GM12878 (cell line): ENCODE measurements at places on chromosomes 6 and 20.

DNA sequence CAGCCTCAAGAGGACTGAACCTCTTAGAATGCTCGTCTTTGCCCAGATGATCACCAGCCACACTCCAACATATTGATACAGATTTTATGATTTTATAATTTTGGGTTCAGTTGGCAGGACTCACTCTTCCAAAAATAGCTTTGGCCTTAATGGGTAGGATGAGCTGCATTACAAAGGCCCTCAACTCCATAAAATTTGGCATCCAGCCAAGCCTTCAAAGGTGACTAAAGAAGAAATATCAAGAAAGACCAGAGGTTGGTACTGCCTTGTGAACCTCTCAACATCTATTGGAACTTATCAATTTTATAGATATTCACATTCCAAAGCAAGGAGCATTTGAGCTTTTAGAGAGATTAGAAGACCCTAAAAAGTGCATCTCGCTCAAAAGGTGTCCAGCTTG lies 48.4 kb upstream of the SNAP25 start:
- DNase-seq, result no peak

DNA sequence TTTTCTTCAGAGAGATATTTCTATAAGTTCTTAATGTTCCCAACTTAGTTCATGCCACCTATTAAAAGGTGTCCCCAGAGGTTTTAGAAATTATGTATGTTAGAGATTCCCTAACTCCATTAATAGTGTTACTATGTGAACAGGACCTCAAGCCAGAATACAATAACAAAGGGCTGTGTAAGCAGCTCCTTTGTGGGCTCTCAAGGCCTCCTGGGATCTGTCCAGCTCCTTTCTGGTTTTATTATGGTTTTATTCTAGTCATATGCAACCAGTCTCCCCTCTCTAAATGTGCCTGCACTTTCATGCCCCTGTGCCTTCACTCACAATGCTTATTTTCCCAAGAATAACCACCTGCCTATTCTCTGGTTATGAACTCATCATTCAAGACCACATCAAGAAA lies 22.7 kb downstream of the NRSN1 start:
- no peak for DNase-seq

DNA sequence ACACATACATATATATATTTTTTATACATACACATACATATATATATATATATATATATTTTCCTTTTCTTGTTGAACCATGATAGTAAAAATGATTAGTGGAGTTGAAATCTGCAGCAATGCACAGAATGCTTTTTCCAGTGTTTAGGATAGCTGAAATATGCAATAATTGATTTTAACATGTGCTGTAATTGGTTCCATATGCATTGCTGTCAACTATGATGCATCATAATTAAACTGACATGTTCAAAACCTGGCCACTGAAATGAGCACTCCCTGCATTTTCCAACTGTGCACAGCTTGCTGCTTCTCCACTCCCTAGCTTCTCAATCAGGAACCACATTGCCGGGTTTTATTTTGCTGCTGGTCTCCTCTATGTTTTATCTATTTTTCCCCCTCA lies 358.3 kb downstream of the PAX1 start:
- DNase-seq, result no peak

- no peak for DNase-seq
Measured at GRCh38 chr6:161890133-161890831, 616.4 kb upstream of the AGPAT4 start.

- DNase-seq, result no peak
Measured at GRCh38 chr6:168221000-168221399, 98.6 kb downstream of the DACT2 start.

GRCh38 chr6:56686429-56686828 lies 43.7 kb upstream of the DST start:
- DNase-seq, result no peak

DNA sequence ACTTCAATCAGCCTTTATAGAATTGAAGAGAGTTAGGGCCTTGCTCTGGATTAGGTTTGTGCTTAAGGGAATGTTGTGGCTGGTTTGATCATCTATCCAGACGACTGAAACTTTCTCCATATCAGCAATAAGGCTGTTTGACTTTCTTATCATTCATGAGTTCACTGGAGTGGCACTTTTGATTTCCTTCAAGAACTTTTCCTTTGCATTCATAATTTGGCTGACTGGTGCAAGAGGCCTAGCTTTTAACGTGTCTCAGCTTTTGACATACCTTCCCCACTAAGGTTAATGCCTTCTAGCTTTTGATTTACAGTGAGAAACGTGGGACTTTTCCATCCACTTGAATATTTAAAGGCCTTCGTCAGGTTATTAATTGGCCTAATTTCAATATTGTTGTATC lies 461.8 kb downstream of the CDKAL1 start:
- no peak for DNase-seq

GRCh38 chr6:111747396-111747795 lies 125.9 kb downstream of the FYN start:
- no peak for DNase-seq

- DNase-seq, result no peak
Measured at GRCh38 chr20:63124092-63124781, 91.7 kb downstream of the YTHDF1 start.

DNA sequence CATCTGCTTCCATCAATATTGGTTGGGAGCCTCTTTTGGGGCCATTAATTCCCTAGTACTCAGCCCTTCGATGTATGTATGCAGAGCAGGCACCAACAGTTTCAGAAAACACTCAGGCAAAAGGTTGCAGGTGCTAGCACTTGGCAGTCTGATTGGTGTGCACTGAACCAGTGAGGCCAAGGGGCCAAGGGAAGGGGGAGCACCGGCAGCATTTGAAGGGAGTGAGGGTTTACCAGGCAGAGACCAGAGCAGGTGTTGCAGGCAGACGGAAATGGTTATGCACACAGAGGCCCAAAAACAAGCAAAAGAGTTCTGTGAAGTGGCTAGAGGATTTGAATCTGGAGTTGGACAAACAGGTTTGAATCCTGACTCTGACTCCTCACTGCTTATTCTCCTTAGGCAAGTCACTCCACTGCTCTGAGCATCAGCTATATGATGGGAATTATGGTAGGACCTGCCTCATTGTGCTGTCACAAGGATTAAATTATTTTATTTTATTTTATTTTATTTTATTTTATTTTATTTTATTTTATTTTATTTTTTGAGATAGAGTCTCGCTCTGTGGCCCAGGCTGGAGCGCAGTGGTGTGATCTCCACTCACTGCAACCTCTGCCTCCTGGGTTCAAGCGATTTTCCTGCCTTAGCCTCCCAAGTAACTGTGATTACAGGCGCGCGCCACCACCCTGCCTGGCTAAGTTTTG lies 58.1 kb upstream of the SHLD1 start:
- peak; percentile 86 for DNase-seq

DNA sequence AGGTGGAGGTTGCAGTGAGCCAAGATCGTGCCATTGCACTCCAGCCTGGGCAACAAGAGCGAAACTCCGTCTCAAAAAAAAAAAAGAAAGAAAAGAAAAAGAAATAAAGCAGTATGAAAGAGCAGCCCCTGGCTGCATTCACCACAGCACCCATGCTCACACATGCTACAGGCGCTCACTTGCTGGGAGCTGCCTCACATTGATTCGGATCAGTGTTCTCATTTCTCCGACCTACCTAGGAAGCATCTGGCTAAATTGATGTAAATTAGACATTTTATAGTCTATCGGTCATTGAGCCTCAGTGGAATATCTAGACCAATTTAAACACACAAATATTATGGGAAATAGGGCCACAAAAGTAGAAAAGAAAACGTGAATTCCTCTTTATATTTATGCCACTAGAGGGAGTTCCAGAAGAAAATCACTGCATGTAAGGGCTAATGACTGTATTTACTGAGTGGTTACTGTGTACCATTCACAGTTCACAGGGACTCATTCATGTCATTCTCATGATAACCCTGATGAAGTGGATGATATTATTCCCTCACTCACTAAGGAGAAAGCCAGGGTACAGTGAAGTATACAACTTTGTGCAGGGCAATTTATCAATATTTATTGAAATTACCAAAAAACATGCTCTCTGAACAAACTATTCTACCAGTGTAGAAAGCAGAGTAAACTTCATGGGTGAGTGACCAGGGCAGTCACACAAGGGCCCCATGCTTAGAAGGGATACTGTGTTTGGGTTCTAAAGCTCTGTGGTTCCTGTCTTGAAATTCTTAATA lies 5.3 kb upstream of the MOG start:
- DNase-seq, result no peak

DNA sequence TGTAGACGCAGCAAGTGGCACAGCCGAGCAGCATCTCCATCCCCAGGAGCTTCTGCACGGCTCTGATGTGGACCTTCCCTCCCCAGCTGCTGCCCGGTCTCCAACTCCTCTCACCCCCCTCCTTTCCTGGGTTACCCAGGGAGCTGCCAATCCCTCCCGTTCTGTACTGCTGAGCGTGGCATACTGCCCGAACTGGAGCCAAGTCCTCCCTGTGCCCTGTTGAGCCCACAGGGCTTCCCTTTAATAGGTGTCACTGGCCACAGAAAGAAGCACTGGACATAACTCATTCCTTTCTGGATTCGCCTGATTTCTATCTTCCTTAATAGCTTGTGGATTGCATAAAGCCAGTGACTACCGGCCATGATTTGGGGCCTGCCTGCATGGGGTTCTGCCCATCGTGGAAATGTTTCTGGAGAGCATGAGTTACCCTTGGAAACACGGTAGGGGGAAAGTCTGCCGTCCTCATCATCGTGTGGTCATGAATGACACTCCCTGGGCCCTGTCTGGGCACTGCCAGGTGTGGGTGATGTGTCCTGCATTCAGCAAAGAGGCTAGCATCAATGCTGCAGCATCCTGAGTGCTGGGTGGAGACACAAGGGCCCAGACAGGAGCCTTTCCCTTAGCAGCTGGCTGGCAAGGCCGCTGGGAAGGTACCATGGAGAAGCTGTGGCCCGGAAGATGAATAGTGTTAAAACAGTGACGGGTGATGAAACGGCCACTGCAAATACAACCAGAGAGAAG lies 189.7 kb downstream of the SYNDIG1 start:
- DNase-seq, result no peak

- DNase-seq, result no peak
Measured at GRCh38 chr6:37589941-37590340, 90.2 kb upstream of the CCDC167 start.

DNA sequence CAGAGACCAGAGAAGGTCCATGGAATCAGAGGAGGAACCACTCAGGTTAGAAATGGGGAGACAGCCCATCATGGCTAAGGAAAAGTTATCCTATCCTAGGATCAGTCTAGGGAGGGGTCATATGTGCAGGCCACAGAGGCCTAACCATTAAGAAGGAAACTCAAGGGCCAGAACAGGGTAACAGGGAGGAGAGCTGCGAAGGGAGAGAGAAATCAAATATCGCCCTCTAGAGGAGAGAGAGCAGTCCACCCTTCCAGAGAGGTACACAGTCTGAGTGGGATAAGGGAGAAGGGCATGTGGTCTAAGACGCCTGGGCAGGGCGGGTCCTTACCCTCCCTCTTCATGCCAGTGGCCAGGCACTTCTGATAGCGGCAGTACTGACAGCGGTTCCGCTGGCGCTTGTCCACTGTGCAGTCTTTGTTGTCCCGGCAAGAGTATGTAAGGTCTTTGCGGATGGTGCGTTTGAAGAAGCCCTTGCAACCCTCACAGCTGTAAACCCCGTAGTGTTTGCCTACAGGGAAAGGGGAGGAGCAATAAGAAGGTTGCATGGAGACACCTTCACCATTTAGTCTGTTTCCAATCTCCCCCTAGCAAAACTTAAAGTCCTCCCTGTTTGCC lies 2.9 kb downstream of the RXRB start:
- no peak for DNase-seq

DNA sequence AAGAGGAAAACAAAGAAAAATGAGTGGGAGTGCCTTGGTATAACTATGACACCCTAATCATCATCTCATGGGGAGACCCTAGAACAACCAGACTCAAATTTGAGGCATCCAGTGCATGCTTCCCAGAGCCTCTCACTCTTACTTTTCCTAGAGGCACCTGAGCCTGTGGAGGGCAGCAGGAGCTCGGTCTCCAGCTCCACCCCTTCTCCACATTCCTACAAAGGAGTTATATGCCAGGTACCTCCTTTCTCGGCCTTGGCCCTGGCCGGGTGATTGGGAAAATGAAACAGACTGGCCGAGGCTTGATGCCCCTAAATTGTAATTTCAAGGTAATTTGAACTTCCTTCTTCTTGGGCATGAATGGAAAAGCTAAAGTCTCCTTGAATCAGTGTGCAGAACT lies 761.2 kb upstream of the CHD6 start:
- DNase-seq, result no peak

DNA sequence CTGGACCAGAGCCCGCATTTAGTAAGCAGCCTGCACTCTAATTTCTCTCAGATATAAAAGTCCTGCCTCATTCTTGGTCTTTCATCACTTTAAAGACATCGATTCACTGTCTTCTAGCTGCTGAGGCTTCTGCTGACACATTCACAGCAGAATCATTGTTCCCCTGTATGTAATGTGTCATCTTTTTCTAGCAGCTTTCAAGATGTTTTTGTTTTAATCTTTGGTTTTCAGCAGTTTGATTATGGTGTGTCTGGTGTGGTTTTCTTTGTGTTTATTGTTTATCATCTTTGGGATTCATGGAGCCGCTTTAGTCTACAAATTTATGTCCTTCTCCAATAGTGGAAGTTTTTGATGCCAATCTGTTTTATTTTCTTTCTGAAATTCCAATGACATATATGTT lies 157.3 kb upstream of the STMND1 start:
- no peak for DNase-seq

GRCh38 chr6:106890447-106890846 lies 84.1 kb downstream of the CD24 start:
- no peak for DNase-seq
